Esophagus squamous epithelium (tissue), 5 donors: ENCODE measurements at places on chromosomes 16 and 17. TPM values are rescaled to one million over a fixed set of nuclear protein-coding genes. Genes with fewer than 3 reads are reported as not detected.

SAMD14 gene
- total RNA-seq, result 0.57 TPM

SLC9A5 gene
- 0.19 TPM for total RNA-seq

SCARF1 gene
- 5.7 TPM for total RNA-seq

GSG1L gene
- under 0.01 TPM for total RNA-seq

RUSF1 gene
- 38.3 TPM for total RNA-seq

IRX3 gene
- 18.1 TPM for total RNA-seq

MYO15B gene
- 6.3 TPM for total RNA-seq

IRF8 gene
- total RNA-seq, result 8.8 TPM

CLEC3A gene
- total RNA-seq, result not detected

SEZ6L2 gene
- 0.22 TPM for total RNA-seq

TRPV2 gene
- 3.2 TPM for total RNA-seq

TEX14 gene
- total RNA-seq, result 0.13 TPM

PARN gene
- 11.4 TPM for total RNA-seq

CCL8 gene
- not detected for total RNA-seq

TEKT3 gene
- not detected for total RNA-seq

MT1H gene
- 5.7 TPM for total RNA-seq

ST6GALNAC2 gene
- total RNA-seq, result 23.5 TPM

KRTAP2-2 gene
- total RNA-seq, result not detected

CMTR2 gene
- 39.4 TPM for total RNA-seq

PRSS22 gene
- total RNA-seq, result 84.8 TPM

EVI2A gene
- 1.1 TPM for total RNA-seq

ASGR1 gene
- not detected for total RNA-seq

PARD6A gene
- 1.8 TPM for total RNA-seq

ZNF768 gene
- 24.5 TPM for total RNA-seq

MPO gene
- total RNA-seq, result not detected

ABCA6 gene
- 52.1 TPM for total RNA-seq

HOXB9 gene
- total RNA-seq, result not detected

ITGB3 gene
- total RNA-seq, result 7.2 TPM

CCDC154 gene
- total RNA-seq, result 0.95 TPM

HS3ST3A1 gene
- 12.0 TPM for total RNA-seq

KRTAP17-1 gene
- total RNA-seq, result not detected

KRT28 gene
- not detected for total RNA-seq

PIK3R6 gene
- 0.34 TPM for total RNA-seq

IL17C gene
- total RNA-seq, result not detected
